ENCODE measurements at places on chromosomes 4 and X.

DNA sequence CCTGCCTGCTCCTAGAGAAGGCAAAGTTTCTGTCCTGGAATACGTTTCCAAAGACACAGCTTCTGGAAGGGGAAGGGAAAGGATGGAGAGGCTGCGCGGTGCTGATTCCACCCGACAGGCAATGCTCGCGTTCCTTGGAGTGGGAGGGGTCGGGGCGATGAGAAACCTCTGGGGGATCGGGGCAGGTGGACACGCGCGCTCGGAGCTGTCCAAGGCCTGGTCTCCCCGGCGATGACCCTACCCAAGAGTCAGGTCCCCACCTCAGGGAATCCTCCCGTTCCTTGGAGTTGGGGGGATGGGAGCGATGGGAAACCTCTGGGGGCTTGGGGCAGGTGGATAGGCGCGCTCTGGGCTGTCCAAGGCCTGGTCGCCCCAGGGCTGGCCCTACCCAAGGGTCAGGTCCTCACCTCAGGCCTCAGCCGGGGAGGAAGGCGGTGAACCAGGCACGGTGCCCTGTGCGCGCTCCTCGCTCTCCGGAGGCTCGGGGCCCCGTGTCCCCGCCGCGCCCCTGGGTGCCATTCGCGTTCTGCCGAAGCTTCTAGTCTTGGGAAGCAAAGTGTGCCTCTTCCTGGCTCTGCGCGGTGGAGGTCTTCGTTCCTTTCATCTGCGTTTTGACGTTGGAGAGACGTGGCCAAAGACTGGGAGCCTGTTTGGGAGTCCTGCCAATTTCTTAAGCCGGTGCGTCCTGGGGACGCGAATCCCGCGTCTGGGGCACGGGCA, 10.6 kb upstream of the SHOX start:
- no peak for DNase-seq

DNA sequence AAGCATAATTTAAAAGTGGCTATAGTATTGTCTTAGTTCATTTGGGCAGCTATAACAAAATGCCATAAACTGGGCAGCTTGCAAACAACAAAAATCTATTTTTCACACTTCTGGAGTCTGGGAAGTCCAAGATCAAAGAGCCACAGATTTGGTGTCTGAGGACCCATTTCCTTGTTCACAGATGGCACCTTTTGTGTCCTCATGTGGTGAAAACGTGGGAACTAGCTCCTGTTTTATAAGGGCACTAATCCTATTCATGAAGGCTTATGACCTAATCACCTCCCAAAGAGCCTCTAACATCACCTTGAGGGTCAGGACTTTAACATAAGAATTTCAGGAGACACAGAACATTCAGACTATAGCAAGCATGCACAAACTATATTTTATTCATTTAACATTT, 126.5 kb upstream of the WDFY3 start:
- no peak for DNase-seq

DNA sequence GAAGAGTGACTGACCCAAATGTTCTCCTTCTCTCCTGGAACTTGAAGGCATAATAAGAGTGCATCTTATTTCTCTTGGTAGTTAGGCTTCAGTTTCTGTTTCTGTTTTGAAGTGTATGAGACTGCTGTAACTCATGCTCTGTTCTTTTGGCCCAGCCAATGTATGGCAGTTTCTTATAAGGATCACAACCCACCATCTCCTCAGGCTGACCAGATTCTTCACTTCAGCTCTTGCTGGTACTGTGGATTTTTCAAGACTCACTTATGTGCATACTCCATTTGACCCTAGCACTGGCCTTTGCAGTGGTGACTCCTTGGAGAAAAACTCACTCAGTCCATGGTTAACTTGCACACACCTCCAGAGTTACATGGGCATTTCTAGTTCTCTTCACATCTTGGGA, 9.6 kb upstream of the YTHDC1 start:
- no peak for DNase-seq

- no peak for DNase-seq
These were observed 38.7 kb upstream of the PDK3 start for GRCh38 chrX:24426340-24426913.

DNA sequence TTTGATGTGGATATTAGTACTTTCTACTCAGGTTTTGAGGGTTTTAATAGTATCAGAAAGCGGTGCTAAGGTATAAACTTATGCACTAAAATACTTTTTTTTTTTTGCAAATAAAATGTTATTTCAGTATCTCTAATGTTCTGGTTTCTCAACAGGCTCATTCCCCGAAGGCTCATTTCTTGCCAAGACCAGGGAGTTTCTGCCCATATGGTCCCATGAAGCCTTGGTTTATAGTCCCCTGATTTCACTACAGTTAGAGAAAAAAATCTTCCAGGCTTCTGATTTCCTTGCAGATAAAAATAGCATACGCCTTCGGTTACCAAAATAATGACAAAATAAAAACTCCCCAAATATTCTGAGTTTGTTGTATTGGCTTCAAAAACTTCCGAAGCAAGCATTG, 814.2 kb upstream of the PABPC4L start:
- no peak for DNase-seq

GRCh38 chr4:26753617-26754016, 107.0 kb upstream of the STIM2 start:
- DNase-seq, result no peak

GRCh38 chrX:23631136-23631535, 36.2 kb upstream of the PRDX4 start:
- DNase-seq, result no peak

DNA sequence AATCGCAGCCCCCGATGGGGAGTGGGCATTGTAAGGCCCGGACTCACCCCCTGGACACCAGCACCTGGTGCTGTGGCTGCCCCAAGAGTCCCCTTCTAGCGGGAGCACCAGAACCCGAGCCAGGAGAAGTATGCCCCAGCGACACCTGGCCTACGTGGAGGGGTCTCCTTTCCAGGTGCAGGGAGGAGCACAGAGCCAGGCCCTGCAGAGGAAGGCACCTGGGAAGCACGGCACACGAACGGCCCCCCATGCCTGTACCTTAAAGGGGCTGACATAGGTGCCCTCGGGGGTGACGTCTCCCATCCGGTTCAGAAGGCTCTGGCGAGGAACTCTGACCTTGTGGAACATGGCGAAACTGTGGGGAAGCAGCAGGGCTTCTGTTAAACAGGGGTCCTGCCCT, 41.2 kb downstream of the ACOX3 start:
- no peak for DNase-seq

GRCh38 chr4:88818631-88819470, 121.2 kb upstream of the NAP1L5 start:
- no peak for DNase-seq

DNA sequence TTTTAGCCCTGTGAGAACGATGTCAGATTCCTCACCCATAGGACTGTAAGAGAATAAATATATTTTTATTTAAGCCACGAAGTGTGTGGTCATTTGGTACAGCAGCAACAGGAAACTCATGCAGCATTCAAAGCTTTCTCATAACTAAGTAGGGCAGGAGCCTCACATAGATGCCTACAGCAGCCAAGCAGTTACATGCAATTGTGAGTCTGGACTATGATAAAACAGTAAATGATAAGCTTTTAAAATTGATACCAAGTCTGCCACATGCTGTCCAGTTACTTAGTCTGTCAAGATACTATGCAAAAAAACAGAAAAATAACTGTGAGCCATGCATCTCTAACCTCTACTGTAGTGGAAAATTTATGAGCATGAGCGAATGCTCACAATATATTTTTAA, 359.6 kb downstream of the HS3ST1 start:
- no peak for DNase-seq

- no peak for DNase-seq
These were observed 182.4 kb upstream of the CXXC4 start for GRCh38 chr4:104677116-104677515.

- DNase-seq, result no peak
These were observed 66.0 kb downstream of the PGRMC2 start for GRCh38 chr4:128221586-128221985.

DNA sequence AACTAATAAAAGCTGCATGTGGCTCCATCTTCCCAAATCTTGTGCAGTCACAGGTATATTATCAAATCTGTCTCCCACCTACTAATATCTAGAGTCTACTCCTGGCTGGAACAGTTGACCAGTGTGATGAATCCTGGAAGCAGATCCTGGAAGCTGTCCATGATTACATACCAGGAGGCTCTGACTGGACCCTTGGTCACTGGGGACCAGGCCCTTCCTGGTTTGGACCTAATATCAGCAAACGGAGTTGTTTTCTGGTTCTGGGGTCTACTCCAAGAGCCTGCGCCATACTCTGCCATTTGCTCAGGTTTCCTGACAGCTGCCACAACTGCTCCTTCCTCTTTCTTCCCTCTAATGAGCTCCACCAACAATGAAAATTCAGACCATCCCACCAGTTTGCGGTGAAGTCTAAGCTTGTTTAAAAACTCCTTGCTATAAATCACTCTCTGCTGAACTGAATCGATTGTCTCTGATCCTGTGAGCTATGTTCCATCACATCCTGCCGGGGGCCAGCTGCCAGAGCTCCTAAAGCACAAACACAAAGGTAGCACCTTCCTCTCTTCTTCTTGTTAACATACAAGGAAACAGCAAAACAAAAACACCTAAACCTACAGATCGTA, 114.2 kb downstream of the PALLD start:
- no peak for DNase-seq

- no peak for DNase-seq
These were observed 54.0 kb downstream of the DHRSX start for GRCh38 chrX:2446815-2447214.

GRCh38 chrX:125203737-125204578, 115.7 kb upstream of the TEX13C start:
- DNase-seq, result no peak

GRCh38 chrX:17397074-17397473, 22.1 kb downstream of the NHS start:
- DNase-seq, result no peak

- no peak for DNase-seq
These were observed 2162.1 kb upstream of the TENM3 start for GRCh38 chr4:180081072-180081471.

GRCh38 chrX:101029665-101030064, 22.2 kb downstream of the TRMT2B start:
- no peak for DNase-seq

DNA sequence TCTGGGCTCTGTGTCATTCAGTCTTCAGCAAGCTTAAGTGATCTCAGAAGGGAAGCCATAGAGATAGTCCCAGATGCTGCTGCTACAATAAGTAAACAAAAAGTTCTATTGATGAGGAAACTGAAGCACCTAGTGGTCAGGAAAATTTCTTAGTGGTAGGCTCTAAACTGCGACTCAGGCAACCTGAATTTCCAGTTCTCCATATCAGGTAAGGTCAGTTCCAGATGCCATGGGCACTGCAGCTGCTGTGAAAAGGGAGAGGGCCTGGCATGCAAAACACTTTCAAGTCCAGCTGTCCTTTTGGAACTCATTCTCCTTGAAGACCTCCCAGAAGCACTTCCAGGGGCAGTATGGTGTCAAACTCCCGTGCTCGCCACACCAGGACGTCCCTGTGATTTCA, 46.2 kb downstream of the REELD1 start:
- no peak for DNase-seq

GRCh38 chrX:48883729-48884128, 13.8 kb downstream of the TIMM17B start:
- no peak for DNase-seq

GRCh38 chr4:66034262-66034661, 364.0 kb upstream of the EPHA5 start:
- DNase-seq, result no peak

GRCh38 chrX:48998391-48998790, 3.7 kb downstream of the GRIPAP1 start:
- no peak for DNase-seq

DNA sequence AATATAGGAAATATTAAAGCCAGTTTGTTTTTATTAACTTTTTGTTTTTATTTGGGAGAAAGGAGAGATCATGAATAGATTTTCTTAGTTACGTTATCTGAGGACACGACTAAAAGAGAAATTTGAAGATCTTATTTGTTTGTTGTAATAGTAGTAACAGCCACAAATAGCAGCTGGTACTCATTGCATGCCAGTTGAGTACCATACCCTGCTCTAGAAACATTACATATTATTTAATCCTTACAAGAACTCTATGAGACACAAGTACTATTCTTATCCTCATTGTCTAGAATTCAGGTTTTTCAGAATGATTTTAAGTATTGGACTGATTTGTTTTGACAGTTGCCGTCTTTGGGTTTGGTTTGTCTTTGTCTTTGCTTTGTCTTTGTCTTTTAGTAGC, 31.8 kb downstream of the USP53 start:
- DNase-seq, result no peak

- DNase-seq, result no peak
These were observed 66.4 kb downstream of the ARAP2 start for GRCh38 chr4:36177946-36178345.

- DNase-seq, result no peak
These were observed 691.3 kb upstream of the PCDH7 start for GRCh38 chr4:30028826-30029225.

DNA sequence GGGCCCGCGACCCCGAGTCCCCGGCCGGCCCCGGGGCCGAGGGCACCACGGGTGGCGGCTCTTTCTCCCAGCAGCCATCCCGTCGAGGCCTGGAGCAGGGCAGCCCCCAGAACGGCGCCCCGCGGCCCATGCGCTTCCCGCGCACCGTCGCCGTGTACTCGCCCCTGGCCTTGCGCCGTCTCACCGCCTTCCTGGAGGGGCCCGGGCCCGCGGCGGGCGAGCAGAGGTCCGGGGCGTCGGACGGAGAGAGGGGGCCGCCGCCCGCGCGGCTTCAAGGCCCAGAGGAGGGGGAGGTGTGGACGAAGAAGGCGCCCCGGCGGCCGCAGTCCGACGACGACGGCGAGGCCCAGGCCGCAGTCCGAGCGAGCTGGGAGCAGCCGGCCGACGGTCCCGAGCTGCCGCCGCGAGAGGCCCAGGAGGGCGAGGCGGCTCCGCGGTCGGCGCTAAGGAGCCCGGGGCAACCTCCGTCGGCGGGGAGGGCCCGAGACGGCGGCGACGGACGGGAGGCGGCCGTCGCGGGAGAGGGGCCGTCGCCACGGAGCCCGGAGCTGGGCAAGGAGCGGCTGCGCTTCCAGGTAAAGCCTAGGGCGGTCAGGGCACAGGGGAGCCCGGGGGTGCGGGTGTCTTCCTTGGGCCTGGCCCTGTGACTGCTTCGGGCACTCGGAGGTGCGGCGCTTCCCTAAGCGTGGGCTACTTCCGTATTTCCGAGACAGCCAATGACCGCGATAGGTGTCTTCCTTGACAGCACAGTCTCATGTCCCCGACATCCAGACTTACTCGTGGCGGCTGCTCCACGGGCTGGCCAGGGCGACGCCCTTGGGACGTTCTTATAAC, 845 bp downstream of the ZAR1 start:
- no peak for DNase-seq

DNA sequence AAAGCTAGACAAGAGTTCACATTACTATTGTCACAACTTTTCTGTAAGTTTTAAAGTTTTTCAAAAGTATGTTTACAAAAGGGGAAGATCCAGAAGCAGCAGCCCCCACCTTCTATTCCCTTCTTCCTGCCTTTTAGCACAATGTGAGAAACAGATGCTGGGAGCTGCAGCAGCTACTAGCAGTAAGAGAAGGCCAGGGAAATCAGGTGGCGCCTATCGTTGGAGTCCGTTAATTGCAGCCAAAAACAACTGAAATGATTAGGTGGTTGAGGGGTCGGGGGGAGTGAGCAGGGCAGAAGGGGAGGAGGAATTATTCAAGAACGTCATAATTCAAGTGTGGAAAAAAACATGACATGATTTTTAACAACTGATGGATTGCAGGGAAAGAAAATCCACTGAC, 27.4 kb downstream of the FRYL start:
- DNase-seq, result no peak
